ENCODE measurements at places on chromosomes 7 and 10.

GRCh38 chr7:45687721-45688120 is 113.6 kb downstream of the ADCY1 start:
- no peak for DNase-seq

- DNase-seq, result no peak
Observed at GRCh38 chr7:96248405-96248804, 73.5 kb downstream of the SLC25A13 start.

- no peak for DNase-seq
Observed at GRCh38 chr7:78734626-78735025, 718.8 kb downstream of the MAGI2 start.

DNA sequence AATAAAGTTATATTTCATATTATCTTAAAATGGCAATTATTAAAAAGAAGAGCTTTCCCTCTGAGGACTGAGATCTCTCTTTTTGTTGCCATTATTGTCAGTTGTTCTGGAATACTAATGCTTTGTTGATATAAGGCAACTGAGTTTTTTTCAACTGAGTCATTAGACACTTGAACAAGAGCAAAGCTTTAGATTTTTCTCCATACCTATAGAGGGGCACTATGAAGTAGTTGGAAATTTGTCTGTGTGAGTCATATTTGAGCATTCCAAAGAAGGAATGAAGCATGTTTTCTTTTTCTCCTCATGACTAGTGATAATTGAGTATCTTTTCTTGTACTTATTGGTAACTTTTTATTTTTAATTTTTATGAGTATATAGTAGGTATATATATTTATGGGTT is 24.5 kb downstream of the RPA3 start:
- no peak for DNase-seq

- DNase-seq, result no peak
Observed at GRCh38 chr10:98407744-98408241, 7.2 kb downstream of the PYROXD2 start.

DNA sequence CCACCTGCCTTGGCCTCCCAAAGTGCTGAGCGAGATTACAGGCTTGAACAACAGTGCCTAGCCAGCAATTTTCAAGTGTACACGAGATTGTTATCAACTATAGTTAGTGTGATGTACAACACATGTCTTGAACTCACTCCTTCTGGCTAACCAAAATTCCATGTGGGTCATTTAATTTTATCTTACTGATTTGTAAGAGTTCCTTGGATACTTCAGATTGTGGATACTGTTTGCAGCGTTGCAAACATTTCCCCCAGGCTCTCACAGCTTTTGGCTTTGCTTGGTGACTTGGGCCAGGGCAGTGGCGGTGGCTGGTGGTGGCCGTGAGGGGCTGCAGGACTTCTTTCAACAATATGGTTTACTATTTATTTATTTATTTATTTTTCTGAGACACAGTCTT is 8.5 kb upstream of the TMEM270 start:
- DNase-seq, result no peak

- no peak for DNase-seq
Observed at GRCh38 chr10:4170633-4171314, 385.8 kb upstream of the KLF6 start.

GRCh38 chr7:64320547-64321513 is 7.1 kb downstream of the ZNF736 start:
- no peak for DNase-seq

- DNase-seq, result no peak
Observed at GRCh38 chr7:100358027-100358856, at the start of gene PILRB. Gene PILRB (plus strand): TSS chr7:100358117. CDS start chr7:100358303, 186 bp downstream.

GRCh38 chr10:102285133-102285532 is 39.8 kb downstream of the GBF1 start:
- no peak for DNase-seq

DNA sequence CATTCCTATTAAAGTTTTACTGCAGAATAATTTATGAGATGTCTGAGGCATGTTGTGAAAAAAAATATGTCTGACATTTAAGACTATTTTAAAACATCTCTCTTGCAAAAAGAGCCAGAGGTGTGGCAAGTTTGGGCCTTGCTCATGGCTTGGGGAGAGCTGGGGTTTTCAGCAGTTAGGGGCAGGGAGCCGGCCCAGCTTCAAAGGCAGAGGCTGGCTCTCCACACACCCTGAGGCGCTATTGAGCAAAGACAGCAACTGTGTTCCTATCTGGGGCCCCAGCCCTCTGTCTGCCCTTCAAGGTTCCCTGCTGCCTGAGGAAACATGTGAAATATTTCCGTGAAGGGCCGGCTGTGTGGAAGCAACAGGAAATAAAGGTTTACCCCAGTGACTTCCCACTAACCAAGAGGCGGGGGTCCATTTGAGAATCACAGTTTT is 94.0 kb downstream of the SORBS1 start:
- no peak for DNase-seq

- DNase-seq, result no peak
Observed at GRCh38 chr7:27200761-27201579, 1.1 kb upstream of the HOXA13 start.

DNA sequence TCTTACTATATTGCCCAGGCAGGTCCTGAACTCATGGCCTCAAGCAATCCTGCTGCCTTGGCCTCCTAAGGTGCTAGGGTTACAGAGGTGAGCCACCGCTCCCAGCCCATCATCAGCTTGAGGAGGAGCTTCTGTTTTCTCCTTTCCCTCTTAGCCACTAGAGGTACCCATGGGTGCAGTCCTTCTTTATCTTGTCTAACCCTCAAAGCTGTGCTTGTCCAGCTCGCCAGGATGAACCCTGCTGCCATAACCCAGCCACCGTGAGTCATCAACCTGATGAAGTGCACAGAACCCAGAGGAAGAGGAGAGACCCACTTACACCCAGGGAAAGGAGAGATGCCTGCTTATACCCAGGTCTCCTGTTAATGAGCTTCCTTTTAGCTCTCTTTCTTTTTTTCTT is 133.4 kb downstream of the CUL2 start:
- DNase-seq, result no peak

GRCh38 chr7:32427769-32428291 is 62.4 kb downstream of the LSM5 start:
- DNase-seq, result no peak

DNA sequence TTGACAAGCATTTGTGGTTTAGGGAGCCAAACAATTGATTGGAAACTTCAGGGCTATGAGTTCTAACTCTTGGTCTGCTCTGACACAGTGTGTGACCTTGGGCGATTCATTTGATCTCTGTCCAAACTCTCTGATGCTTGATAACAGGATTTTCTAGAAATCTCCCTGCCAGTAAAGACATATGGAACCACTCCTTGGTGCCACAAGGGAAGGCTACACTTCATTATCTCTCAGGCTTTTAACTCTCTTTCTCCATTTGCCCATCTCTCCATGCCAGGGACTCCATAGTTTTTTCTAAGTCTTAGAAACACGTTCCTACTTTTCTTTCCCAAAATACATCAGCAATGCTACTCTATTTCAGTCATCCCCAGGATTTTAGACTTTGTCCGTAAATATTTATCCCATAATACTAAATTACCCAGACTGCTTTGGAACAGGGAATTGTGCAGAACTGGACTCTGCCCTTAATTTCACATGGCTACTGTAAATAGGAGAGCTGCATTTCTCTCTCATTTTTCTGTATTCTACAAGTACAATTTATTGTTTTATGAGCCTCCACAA is 488.2 kb downstream of the SUGCT start:
- no peak for DNase-seq

DNA sequence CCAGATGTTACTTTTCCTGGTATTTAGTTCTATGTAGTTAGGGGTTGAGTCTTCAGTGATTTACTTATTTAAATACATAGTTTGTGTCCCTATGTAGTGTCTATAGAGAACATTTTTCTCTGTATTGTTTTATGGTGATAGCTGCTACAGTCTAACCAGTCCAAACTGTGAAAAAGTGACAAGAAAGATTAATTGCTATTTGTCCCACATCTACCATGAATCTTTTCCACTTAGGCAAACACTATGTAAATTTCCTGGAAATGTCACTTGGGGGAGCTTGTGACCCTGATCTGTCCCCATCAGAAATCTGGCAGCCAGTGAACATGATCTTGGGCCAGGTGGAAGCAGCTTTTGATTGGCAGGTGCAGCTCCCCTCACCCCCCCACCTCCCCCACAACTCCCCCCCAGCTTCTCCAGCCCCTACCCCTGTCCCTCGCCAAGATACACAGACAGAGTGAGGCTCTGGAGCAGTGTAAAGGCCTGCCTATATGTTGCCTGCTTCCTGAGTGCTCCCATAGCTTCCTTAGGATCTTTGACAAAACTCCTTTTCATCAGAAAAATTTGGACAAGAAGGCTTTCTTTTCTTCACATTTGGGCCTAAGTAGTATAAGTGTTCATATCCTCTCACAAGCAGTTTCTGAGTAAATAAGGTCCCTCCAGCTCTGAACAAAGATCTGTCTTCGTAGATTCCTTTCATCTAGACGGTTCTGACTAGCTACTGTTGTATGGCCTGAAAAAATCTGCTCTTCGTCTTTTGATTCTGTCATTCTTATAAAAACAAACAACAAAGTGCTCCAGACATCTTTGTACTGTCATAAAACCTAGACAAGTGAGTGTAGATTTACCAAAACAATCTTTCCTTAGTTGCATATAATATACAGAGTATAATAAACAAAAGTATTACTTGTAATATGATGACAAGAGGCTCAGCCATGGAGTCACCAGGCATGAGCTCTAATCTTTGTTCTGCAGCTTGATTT is 31.5 kb upstream of the SLC13A1 start:
- DNase-seq, result no peak

GRCh38 chr7:101634196-101634717 is 5.2 kb upstream of the MYL10 start:
- no peak for DNase-seq

- DNase-seq, result no peak
Observed at GRCh38 chr10:48976196-48976595, 36.6 kb upstream of the LRRC18 start.

GRCh38 chr7:112757337-112757736 is 32.9 kb downstream of the TMEM168 start:
- no peak for DNase-seq

DNA sequence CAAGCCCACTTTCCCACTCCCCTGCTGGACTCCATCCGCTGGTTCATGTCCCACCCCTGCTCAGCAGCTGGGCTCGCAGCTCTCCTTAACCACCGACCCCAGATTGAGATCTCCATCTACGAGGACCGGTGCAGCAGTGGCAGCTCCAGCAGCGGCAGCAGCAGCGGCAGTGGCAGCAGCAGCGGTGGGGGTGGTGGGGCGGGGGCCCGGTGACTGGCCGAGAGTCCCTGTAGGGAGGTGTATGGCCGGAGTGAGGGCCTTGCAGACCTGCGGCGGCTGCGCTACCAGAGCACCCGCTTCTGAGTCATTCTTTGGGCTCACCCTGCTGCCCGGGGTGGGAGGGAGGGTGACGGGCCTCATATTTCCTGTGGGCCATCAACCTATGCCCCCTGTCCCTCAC is 15.8 kb downstream of the GOLGA7B start:
- DNase-seq, result no peak

- no peak for DNase-seq
Observed at GRCh38 chr10:101797403-101798059, 14.3 kb upstream of the NPM3 start.

- no peak for DNase-seq
Observed at GRCh38 chr7:104382616-104383015, 54.2 kb downstream of the LHFPL3 start.

DNA sequence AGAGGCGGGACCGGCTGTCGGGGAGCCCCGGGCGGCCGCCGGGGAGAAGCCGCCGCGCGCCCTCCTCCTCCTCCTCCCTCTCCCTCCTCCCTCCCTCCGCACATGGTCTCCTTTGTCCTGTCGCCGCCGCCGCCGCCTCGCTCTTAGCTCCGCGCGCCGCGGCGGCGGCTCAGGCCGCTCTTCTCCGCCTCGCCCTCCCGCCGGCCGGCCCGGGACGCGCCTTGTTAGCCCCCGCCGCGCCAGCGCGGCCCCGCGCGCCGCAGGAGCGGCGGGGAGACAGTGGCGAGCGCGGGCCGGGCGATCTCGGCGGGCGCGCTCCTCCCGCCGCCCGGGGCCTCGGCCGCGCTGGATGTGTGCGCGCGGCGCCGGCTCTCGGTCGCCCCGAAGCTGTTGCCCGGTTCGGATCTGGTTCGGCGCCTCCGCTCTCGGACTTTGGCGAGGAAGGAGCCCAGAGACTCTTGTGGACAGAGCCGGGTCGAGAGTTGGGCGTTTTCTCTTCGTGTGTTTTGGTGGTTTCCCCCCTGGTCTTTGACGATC is 437.4 kb upstream of the GALNT17 start:
- DNase-seq, result no peak

DNA sequence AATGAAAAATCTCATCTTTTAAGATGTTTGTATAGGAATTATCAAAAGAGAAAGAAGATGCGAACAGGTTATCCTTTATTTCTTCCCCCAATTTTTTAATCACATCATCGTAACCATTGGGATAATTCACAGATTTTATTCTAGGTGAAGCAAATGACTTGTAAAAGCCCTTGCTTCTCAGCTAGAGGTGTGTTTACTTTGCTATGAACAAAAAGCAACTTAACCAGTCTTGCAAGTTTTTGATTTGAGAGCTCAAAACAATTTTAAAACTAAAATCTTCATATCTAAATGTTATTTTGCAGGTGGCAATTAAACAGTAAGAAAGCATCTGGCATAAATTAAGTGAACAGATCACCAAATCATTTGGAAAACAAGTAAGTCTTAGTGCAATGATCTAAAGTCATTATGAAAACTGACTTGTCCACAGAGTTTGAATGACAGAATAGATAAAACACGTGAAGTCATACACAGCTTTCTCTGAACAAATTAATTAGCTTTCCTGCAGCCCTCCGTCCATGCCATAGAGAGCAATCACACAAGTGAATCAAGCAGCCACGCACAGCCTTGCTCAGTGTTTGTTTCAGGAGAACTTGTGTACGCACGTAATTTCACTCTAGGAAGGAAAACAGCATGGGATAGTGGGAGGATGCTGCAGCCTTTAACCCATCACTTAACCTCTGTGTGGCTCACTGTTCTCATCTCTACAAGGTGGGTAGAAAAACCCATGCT is 85.0 kb upstream of the ZNF800 start:
- no peak for DNase-seq

GRCh38 chr7:147915781-147916180 is 674.8 kb upstream of the C7orf33 start:
- DNase-seq, result no peak

DNA sequence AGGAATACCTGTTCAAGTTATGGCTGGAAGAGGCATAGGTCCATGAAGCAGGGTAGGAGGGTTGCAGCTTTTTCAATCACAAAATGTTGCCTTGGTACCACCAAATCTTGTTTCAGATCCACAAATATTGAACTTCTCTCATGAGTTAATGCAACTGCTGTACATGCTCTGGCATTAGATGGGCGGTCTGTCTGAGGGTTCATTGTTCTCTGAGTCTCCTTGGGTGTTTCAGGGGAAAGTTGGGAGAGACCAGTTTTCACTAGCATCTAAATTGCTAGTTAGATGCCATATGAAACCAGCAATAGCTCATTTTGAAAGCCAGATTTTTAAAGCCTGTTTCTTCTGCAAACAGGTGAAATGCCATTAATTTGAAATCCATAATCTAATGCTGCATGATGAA is 27.8 kb upstream of the ELMO1 start:
- no peak for DNase-seq

DNA sequence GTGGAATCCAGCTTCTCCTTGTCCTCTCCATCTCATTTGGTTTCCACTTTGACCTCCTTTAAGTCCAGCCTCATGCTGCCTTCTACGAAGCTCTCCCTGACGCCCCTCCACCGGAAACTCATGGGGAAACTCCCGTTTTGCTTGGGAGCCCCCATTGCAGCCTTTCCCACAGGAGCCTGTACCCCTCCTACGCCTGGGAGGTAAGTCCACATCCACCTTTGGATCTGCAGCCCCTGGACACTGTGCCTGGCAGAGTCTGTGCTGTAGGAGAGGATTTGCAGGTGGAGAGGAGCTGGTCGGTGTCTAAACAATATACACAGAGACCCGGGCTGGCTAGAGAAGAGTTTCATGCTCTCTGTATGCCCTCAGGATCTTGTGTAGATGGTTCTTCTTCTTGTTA is 296.1 kb downstream of the GLRX3 start:
- DNase-seq, result no peak
